ENCODE measurements at places on chromosomes 16 and 17. TPM values are rescaled to one million over a fixed set of nuclear protein-coding genes. Genes with fewer than 3 reads are reported as not detected.

DNA sequence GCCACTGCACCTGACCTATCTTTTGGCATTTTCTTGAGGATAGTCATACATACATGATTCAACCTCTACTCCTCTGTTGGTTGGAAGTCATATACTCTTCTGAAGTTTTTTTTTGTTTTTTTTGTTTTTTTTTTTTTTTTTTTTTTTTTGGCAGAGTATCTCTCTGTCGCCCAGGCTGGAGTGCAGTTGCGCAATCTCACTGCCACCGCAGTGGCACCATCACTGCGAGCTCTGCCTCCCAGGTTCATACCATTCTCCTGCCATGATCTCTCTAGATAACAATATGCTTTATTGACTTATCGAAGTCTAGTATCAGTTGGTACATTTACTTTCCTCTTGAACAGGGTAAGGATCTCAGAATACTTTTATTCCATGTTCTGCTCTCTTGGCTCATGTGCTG, 224.2 kb upstream of the WSCD1 start:
- DNase-seq = no peak

NATD1 gene
- total RNA-seq = 12.2 TPM

GRCh38 chr16:55717326-55717725, 61.5 kb downstream of the SLC6A2 start:
- DNase-seq = no peak

DNA sequence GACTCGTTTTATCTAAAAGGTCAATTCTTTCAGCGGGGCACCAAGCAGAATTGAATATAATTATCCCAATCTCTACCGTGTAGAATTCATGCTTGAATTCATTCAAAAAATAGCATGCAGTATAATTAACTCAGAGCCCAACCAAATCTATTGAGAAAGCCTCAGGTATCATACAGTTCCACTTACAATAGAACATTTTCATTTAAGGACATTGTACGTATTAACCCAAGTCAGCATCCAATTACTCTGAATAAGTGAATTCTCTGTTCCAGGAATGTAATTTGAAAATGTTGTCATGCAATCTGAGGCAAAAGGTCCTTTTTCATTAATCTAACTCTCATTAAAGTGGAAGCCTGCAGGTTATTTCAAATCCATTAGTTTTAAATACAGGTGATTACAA, 78.5 kb downstream of the SALL1 start:
- DNase-seq = no peak

PRRT2 gene
- 16.7 TPM for total RNA-seq

DNA sequence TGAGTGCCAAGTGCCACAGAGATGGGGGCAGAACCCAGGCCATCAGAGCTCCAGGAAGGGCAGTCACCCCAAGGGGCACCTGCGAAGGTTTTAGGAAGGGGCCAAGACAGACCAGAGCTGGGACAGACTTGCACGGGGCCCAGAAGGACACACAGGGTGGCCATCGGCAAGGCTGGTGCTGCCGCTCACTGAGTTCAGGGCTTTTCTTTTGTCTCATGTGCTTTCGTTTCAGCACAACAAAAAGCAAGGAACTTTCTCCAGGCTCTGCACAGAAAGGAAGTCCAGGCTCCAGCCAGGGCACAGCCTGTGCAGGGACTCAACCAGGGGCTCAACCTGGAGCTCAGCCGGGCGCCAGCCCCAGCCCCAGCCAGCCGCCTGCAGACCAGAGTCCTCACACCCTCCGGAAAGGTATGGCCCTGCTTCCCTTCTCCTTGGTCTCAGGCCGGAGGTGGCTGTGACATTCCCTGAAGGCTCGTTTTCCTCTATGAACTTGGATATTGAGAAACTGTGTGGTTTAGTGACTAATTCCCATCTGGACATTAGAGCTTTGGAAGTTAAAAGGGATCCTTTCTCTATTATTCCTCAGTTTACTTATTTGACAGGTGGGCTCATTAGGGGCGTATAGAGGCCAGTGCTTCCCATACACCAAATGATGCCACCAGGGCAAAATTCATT, 37.9 kb downstream of the ELAC2 start:
- DNase-seq = no peak

DNA sequence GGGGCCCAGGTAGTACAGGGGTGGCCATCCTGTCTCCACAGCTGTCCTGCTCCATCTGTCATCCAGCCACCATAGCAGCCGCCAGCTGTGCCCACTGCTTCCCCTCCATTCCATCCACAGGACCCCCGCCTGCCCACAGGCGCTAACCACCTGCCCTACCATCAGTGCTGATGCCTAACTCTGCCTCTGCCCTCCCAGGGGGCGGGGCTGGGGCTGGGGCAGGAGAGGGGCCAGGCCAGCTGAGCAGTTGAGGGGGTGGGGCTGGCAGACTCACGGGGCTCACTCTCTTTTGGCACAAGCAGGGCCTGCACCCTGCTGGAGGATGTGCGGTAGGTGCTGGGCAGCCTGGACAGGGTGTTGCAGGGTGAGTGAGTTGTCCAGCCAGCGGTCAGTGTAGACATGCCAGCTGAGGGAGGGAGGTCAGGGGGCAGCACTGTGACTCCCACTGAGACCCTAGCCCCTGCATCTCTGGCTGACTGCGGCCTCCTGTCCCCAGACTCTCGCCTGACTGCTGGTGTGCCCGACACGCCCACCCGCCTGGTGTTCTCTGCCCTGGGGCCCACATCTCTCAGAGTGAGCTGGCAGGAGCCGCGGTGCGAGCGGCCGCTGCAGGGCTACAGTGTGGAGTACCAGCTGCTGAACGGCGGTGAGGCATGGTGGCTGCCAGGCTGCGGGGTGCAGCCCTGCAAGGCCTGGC, 9.6 kb downstream of the GALK1 start:
- DNase-seq = peak; percentile 69

DNA sequence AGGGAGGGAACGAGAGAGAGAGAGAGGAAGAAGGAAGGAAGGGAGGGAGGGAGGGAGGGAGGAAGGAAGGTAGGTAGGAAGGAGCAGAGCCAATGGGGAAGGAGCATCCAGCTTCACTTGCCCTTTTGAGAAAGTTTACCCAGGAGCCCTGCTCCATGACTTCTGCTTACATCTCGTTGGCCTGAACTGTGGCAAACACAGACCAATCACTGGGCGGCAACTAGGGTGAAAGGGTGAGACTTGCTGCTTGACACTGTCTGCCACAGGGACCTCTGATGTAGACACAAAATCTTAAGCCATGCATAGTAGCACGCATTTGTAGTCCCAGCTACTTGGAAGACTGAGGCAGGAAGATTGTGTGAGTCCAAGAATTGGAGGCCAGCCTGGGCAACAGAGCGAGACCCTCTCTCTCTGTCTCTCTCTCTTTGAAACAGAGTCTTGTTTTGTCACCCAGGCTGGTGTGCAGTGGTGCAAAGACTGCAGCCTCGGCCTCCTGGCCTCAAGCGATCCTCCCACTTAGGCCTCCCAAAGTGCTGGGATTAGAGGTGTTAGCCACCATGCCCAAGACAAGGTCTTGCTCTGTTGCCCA, 19.5 kb upstream of the TUBG2 start:
- no peak for DNase-seq

DNA sequence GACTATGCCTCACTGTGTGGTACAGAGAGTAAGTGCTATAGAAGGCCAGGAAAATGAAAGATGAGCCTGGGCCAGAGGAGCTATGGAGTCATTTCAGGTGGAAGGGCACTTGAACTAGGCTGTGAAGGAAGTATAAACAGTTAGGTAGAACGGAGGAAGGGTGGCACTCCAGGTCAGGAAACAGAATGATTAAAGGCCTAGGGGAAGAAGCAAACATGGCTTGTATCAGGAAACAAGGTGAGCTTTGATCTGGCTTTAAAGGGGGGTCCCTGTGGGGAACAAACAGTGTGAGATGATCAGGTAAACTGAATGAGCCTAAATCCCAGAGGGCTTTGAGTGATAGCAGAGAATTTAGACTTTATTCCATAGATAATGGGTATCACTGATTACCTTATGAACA, 16.9 kb downstream of the MAP3K3 start:
- no peak for DNase-seq

- peak; percentile 39 for DNase-seq
These were observed 7.8 kb downstream of the ITGA3 start for GRCh38 chr17:50063561-50064252.

- no peak for DNase-seq
These were observed 26.5 kb upstream of the SPNS3 start for GRCh38 chr17:4407216-4407615.

All from endodermal cell (in vitro differentiated cells).